8988T (cell line): ENCODE measurements at places on chromosomes 7 and 10.

DNA sequence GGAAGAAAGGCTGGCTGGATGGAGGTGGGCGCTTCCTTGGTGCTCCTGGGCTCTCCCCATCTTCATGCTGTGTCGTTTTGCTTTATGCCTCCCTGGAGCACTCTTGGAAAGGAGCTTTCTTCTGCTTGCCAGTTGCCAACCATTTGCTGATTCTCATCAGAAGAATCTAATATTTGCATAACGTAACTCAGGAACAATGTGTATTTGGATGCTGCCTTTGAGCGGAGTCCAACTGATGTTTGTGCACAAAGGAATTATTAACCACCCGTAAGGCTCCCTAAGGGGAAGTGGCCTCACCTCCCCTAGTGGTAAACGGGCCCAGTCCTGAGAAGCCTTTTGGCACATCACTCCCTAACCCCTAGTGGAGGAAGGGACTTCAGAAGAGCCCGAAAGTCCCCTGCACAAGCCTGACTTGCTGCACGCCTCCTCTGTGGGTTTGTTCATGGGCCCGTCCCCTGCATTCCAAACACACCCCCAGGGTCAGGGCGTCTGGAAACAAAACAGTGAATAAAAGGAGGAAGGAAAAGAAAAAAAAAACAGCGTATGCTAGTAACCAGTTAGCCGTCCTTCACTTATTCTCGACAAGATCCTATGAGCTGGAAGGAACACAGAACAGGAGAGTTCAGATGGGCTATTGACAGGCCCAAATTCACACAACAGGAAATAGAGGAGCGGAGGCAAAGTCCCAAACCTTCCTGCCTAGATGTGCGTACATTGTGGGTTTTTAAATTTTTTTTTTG is 602.2 kb downstream of the LRMDA start:
- DNase-seq = no peak

GRCh38 chr7:130912082-130912861 is 178.3 kb upstream of the KLF14 start:
- DNase-seq = no peak

DNA sequence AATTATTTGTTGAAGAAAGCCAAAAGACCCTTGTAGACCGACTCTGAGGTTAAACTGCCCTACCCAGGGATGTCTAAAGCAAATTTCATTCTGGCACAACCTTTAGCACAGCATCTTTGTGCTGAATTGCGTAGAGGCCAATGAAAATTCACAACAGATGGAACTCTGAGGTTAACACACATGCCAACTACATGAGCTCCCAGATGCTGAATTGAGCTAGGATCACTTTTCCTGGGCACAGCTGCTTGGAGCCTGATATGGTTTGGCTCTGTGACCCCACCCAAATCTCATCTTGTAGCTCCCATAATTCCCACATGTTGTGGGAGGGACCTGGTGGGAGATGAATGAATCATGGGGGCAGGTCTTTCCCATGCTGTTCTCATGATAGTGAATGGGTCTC is 158.0 kb upstream of the PTN start:
- no peak for DNase-seq

DNA sequence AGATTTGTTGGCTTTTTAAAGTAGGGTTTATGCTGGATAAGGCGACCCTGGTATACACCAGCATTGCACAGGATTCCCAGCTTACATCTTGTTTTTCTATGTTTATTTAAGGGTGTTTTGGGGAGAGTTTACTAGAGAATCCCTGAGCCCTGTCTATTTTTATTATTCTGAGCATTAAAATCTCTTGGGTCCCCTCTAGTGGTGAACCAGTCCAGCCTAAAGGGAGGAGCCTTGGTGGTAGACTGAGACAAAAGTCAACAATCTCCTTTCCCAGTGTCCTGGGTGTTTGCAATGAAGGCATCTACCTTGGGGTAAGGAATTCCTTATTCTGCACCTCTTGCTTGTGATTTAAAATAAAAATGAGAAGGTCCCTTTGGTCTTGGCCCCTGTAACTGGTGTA is 38.2 kb downstream of the ANTXRL start:
- DNase-seq = no peak

DNA sequence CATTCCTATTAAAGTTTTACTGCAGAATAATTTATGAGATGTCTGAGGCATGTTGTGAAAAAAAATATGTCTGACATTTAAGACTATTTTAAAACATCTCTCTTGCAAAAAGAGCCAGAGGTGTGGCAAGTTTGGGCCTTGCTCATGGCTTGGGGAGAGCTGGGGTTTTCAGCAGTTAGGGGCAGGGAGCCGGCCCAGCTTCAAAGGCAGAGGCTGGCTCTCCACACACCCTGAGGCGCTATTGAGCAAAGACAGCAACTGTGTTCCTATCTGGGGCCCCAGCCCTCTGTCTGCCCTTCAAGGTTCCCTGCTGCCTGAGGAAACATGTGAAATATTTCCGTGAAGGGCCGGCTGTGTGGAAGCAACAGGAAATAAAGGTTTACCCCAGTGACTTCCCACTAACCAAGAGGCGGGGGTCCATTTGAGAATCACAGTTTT is 94.0 kb downstream of the SORBS1 start:
- no peak for DNase-seq
